CD4-positive, alpha-beta T cell (primary cell): ENCODE measurements at places on chromosomes 1 and 21.

- H3K4me3 ChIP-seq, result no peak overlapping the region
- no peaks in the 10 kb centered on the region for H3K27me3 ChIP-seq
- H3K36me3 ChIP-seq, result no peaks in the 10 kb centered on the region
- H3K4me1 ChIP-seq, result no peaks in the 10 kb centered on the region
- no peak for DNase-seq
- no peak overlapping the region for H3K27ac ChIP-seq
Measured at GRCh38 chr1:177230228-177231016, 59.7 kb downstream of the BRINP2 start.

GRCh38 chr1:42680921-42681683 lies 1.1 kb upstream of the YBX1 start:
- peaks cover 28% of the 10 kb centered on the region for H3K4me1 ChIP-seq
- H3K36me3 ChIP-seq, result peaks cover 12% of the 10 kb centered on the region
- no peaks in the 10 kb centered on the region for H3K27me3 ChIP-seq
- peak overlapping the region; percentile 87 for H3K27ac ChIP-seq
- DNase-seq, result no peak
- H3K4me3 ChIP-seq, result peak overlapping the region; percentile 80

GRCh38 chr21:29230551-29231261 lies 68.0 kb upstream of the BACH1 start:
- H3K36me3 ChIP-seq, result no peaks in the 10 kb centered on the region
- no peaks in the 10 kb centered on the region for H3K27me3 ChIP-seq
- no peak for DNase-seq
- H3K4me1 ChIP-seq, result no peaks in the 10 kb centered on the region
- no peak overlapping the region for H3K27ac ChIP-seq
- no peak overlapping the region for H3K4me3 ChIP-seq

- no peak overlapping the region for H3K27ac ChIP-seq
- no peak for DNase-seq
- H3K36me3 ChIP-seq, result no peaks in the 10 kb centered on the region
- peaks cover 11% of the 10 kb centered on the region for H3K4me1 ChIP-seq
- peaks cover 4% of the 10 kb centered on the region for H3K27me3 ChIP-seq
Measured at GRCh38 chr1:204988196-204988595, 54.8 kb upstream of the CNTN2 start.

- no peak for DNase-seq
- no peak overlapping the region for H3K27ac ChIP-seq
- no peak overlapping the region for H3K4me3 ChIP-seq
- no peaks in the 10 kb centered on the region for H3K4me1 ChIP-seq
Measured at GRCh38 chr1:211546543-211546942, 32.4 kb downstream of the SLC30A1 start.

- H3K36me3 ChIP-seq, result no peaks in the 10 kb centered on the region
- DNase-seq, result no peak
- no peaks in the 10 kb centered on the region for H3K4me1 ChIP-seq
- no peak overlapping the region for H3K27ac ChIP-seq
- H3K4me3 ChIP-seq, result no peak overlapping the region
Measured at GRCh38 chr1:89147678-89148658, 22.1 kb upstream of the GBP2 start.
